NCI-H146 (cell line): ENCODE measurements at places on chromosomes 11 and 22.

DNA sequence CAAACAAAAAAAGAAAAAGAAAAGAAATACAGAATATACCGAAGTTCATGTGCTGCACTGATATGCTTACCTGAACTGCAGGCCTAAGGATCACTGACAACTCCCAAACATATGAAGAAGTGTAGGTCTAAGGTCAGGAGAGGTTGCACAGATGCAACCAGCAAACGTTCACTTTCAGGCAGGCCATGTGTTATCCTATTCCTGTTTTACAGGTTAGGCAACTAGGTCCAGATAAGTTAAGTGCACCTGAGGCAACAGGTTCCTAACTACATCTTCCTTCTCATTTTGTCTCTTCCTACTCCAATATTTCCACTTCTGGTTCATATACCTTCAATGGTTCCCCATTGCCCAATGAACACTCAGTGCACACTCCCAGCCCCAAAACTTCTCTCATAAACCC is 15.1 kb downstream of the PI4KA start:
- no peak for DNase-seq

DNA sequence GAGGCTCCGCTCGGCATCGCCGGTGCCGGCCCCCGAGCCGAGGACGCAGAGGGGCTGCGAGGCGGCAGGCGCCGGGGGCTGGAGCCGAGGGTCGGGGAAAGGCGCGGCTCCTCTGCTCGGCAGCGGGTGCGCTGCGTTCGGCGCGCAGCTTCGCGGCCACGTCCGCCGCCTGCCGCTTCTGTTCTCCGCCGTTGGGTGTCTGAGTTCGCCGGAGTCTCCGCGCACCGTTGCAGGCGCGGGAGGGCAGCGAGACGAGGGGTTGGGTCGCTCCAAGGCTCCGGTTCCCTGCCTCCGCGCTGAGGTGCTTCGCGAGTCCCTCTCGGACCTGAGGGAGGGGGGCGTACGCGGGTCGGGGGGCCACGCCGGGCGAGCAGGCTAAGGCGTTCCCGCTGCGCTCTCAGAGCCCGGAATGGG is 347 bp downstream of the MN1 start:
- DNase-seq = peak; percentile 8

- DNase-seq = no peak
Measured at GRCh38 chr11:19365743-19366410, 125.1 kb upstream of the E2F8 start.

DNA sequence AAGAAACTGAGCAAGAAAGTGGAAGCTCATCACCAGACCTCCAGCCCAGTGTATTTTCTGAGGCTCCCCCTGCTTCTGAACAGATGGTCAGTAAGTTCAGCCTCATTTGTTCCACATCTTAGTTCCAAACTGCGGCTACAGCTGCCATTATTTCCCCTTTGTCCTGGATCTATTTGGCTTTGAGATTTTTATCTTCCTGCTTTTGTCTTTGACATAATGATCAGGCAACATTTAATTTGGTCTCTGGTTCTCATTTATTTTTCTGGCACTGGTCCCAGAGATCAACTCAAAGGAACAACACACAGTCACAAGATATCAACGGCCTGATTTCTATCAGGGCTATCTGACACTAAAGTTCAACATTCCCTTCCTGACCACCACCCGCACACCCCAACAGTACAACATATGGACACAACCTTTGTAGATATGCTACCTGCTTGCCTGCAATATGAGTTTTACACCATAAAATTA is 137.5 kb downstream of the FAM76B start:
- DNase-seq = peak; percentile 4

GRCh38 chr22:32557444-32557843 is 82.8 kb downstream of the FBXO7 start:
- no peak for DNase-seq
